ENCODE measurements at places on chromosomes 16 and 17. TPM values are rescaled to one million over a fixed set of nuclear protein-coding genes. Genes with fewer than 3 reads are reported as not detected.

Gene KRTAP17-1
- total RNA-seq = not detected

Gene NDRG4
- total RNA-seq = 8.4 TPM

Gene ZNF213
- total RNA-seq = 8.0 TPM

Gene PRKCB
- total RNA-seq = 16.7 TPM

Gene HOXB8
- 1.0 TPM for total RNA-seq

Gene CASKIN1
- total RNA-seq = 0.15 TPM

Gene C16orf89
- 13.3 TPM for total RNA-seq

DNA sequence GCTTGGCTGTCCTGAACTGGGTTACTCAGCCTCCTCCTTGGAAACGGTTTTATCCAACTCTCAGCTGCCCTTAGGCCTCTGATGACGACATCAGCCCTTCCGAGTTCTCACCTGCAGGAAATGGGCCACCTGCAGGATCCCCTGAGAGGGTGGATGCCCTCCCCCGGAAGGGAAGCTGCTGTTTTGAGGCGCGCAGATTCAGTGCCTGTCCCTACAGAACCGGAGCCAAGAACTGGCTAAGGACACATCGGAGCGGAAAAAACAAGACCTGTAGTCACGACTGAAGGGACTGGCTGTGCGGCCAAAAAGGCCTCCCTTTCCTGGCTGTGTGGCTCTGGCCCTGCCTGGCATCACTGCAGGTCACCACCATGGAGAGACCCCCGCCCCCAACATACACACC is 11.7 kb upstream of the C16orf95 start:
- H3K27ac ChIP-seq = no peak overlapping the region
- H3K27me3 ChIP-seq = no peaks in the 10 kb centered on the region
- H3K36me3 ChIP-seq = no peaks in the 10 kb centered on the region
- DNase-seq = peak; percentile 9
- no peak overlapping the region for H3K4me3 ChIP-seq

- no peak overlapping the region for H3K4me3 ChIP-seq
- no peaks in the 10 kb centered on the region for H3K4me1 ChIP-seq
- no peak overlapping the region for H3K27ac ChIP-seq
- H3K27me3 ChIP-seq = no peaks in the 10 kb centered on the region
These were observed 1736.4 kb downstream of the TP53TG3F start for GRCh38 chr16:35195864-35196216.

DNA sequence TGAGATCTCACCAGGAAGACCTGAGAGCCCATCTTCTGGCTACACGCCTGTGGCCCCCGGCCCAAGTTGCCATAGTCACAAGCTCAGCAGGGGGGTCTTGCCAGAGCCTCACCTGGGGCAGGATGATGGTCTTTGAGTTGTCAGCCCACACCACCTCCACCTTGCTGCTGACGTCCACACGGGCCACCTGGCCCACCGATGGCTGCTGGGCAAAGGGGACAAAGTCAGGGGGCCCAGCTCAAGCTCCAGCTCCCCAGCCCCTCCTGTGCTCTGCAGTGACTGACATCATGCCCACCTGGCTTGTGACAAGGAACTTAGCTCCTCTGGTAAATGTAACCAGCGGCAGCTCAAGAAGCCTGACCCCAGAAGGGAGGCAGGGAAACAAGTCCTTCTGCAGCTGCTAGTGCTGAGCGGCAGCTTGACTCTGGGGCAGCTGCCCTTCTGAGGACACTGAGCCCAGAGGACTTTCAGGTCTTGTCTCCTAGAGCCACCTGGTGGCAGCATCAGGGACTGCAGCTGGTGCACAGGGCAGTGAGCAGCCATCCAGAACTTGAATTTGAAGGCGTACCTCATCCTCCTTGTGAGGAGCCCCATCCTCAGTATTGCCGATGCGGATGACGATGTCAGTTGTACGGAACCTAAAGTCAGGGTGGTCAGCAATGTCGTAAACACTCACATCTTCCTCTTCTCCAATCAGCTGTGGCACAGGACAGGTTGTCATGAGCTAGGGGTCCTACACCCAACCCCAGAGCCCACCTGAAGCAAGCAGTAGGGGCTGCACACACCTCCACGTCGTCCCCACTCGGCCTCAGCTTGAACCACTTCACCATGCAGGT is 13.5 kb downstream of the SPHK1 start:
- H3K36me3 ChIP-seq = peaks cover 13% of the 10 kb centered on the region
- DNase-seq = peak; percentile 93
- H3K27me3 ChIP-seq = no peaks in the 10 kb centered on the region
- no peaks in the 10 kb centered on the region for H3K4me1 ChIP-seq
- no peak overlapping the region for H3K4me3 ChIP-seq
- H3K27ac ChIP-seq = no peak overlapping the region

DNA sequence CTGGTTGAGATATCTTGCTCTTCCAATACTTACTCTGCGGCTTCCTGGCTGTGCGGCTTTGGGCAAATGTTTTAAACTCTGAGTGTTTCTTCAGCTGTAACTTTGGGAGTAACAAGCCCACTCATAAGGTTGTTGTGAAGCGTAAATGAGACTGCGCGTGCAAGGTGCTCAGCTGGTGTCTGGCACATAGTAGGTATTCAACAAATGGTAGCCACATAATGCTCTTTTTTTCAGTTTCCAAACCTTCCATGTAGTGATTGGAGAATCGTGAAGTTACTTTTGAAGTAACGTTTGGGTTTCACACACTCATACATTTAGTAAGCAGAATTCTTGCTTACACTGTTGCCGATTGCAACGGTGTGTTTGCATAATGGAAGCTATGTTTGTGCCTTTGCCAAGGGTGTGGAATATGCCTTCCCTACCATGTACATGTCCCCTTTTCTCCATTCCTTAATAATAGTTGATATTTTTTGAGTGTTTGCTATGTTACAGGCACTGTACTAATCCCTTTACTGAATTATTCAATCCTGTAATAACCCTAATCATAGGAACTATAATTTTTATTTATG is 829 bp downstream of the DHRS7B start:
- H3K36me3 ChIP-seq = no peaks in the 10 kb centered on the region
- no peak for DNase-seq
- no peaks in the 10 kb centered on the region for H3K4me1 ChIP-seq
- peak overlapping the region; percentile 53 for H3K4me3 ChIP-seq
- no peak overlapping the region for H3K27ac ChIP-seq

DNA sequence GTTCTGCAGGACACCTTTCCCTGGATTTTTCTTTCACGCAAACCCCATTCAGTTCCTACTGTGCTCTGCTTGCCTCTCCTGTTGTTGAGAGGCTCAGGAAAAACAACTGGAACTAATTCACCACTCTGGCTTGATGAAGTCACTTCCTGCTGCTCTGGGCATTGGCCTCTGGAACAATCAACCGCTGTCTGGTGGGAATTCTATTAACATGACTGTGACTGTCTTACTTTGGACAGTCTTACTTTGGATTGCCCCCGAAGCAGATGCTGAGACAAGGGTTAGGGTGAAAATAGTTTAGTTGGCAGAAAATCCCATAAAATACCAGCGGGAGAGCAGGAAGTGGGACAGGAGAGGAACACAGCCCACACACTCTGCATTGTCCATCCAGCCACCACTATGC is 90.0 kb upstream of the HSBP1 start:
- H3K36me3 ChIP-seq = no peaks in the 10 kb centered on the region
- H3K4me3 ChIP-seq = no peak overlapping the region
- no peaks in the 10 kb centered on the region for H3K27me3 ChIP-seq
- H3K27ac ChIP-seq = no peak overlapping the region
- DNase-seq = no peak
- H3K4me1 ChIP-seq = peaks cover 2% of the 10 kb centered on the region

GRCh38 chr16:2054543-2055245 is 6.9 kb downstream of the TSC2 start:
- no peak overlapping the region for H3K27ac ChIP-seq
- H3K4me3 ChIP-seq = no peak overlapping the region
- no peaks in the 10 kb centered on the region for H3K4me1 ChIP-seq
- no peaks in the 10 kb centered on the region for H3K36me3 ChIP-seq
- no peak for DNase-seq
- no peaks in the 10 kb centered on the region for H3K27me3 ChIP-seq

DNA sequence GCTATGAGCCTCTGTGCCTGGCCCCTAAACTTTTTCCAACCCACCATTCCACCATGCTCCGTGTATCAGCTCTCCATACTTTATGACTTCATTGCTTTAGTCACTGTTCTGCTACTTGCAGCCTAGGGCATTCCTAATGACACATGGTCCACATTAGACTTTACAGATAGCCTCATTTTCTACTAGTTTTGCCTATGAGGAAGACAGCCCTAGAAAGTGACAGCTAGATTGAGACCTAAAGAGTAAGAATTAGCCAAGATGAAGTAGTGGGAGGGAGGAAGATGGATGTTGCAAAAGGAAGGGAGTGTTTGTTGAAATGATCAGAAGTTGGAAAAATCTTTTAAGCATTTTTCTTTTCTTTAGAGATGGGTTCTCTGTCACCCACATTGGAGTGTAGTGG is 11.0 kb downstream of the C16orf54 start:
- H3K27me3 ChIP-seq = peaks cover 1% of the 10 kb centered on the region
- no peak overlapping the region for H3K4me3 ChIP-seq
- H3K36me3 ChIP-seq = no peaks in the 10 kb centered on the region
- no peak overlapping the region for H3K27ac ChIP-seq

DNA sequence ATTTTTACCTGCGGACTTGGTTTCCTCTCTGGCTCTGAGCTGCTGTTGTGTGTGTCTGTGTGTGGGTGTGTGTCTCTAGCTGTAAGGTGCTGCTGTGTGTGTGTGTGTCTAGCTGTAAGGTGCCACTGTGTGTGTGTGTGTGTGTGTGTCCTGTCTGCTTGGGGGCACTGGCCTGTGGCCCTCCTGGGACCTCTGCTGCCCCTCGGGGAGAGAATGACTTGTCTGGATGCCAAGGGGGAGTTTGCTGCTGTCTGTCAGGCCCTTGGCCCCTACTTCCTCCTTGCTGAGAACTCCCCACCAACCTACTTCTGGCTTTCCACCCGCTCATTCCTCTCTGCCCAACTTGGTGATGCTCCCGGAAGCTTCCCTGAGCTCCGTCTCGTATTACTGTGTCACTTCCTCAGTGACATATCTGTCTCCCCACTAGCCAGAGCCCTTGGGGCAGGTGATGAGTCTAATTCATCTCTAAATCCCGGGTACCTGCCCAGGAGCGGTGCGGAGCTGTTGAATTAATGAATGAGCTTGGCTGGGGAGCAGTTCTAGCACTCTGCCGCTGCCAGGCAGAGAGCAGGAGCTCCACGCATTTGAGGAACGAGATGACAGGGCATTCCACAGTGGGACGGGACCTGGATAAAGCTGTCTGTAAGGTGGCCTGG is 3.5 kb upstream of the LASP1NB start:
- H3K4me3 ChIP-seq = no peak overlapping the region
- peaks cover 2% of the 10 kb centered on the region for H3K36me3 ChIP-seq
- H3K27me3 ChIP-seq = no peaks in the 10 kb centered on the region
- no peak for DNase-seq
- H3K27ac ChIP-seq = peak overlapping the region; percentile 39

GRCh38 chr17:17056156-17056539 is 13.9 kb downstream of the MPRIP start:
- no peak overlapping the region for H3K4me3 ChIP-seq
- H3K27ac ChIP-seq = no peak overlapping the region
- H3K4me1 ChIP-seq = peaks cover 4% of the 10 kb centered on the region
- no peaks in the 10 kb centered on the region for H3K36me3 ChIP-seq
- no peaks in the 10 kb centered on the region for H3K27me3 ChIP-seq

- no peak for DNase-seq
- no peak overlapping the region for H3K27ac ChIP-seq
- peaks cover 8% of the 10 kb centered on the region for H3K4me1 ChIP-seq
- no peaks in the 10 kb centered on the region for H3K36me3 ChIP-seq
These were observed 150.0 kb downstream of the MSI2 start for GRCh38 chr17:57406131-57406980.

- H3K27ac ChIP-seq = no peak overlapping the region
- H3K27me3 ChIP-seq = no peaks in the 10 kb centered on the region
- H3K36me3 ChIP-seq = no peaks in the 10 kb centered on the region
- no peak for DNase-seq
These were observed 9.7 kb upstream of the ZFP1 start for GRCh38 chr16:75138636-75139035.

GRCh38 chr17:76408037-76408849 is 23.8 kb downstream of the SPHK1 start:
- H3K4me3 ChIP-seq = no peak overlapping the region
- no peaks in the 10 kb centered on the region for H3K36me3 ChIP-seq
- no peaks in the 10 kb centered on the region for H3K4me1 ChIP-seq
- DNase-seq = peak; percentile 81
- no peaks in the 10 kb centered on the region for H3K27me3 ChIP-seq

DNA sequence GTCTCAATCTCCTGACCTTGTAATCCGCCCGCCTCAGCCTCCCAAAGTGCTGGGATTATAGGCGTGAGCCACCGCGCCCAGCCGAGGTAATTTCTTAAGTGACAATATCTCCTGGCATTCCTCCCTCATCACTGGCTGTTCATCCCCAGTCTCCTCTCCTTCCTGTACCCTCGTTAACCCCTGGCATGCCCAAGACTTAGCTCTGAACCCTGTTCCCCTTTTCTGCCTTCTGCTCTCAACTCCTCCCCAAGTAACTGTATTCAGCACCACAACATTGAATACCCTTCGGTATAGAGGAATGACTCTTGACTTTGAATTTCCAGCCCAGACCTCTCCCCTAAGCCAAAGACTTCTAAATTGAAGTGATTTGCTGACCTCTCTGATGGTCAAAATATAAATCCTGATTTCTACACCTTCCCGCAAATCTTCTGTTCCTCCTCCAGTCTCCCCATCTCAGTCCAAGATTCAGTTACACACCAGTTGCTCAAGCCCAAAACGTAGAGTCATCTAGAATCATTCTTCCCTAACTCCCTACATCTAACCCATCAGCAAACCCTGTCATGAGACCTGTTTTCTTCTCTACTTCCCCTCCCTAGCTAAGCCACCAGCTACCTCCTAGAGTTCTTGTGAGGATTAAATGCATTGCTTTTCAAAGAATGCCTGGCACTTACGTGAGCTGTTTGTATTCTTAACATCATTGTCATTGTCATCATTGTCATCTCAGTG is 14.8 kb downstream of the PMP22 start:
- H3K27ac ChIP-seq = no peak overlapping the region
- peaks cover 2% of the 10 kb centered on the region for H3K4me1 ChIP-seq
- peaks cover 2% of the 10 kb centered on the region for H3K36me3 ChIP-seq
- no peaks in the 10 kb centered on the region for H3K27me3 ChIP-seq
- no peak for DNase-seq
- H3K4me3 ChIP-seq = no peak overlapping the region

- no peak overlapping the region for H3K27ac ChIP-seq
- H3K27me3 ChIP-seq = no peaks in the 10 kb centered on the region
- no peak overlapping the region for H3K4me3 ChIP-seq
These were observed 81.0 kb downstream of the C16orf78 start for GRCh38 chr16:49454426-49455180.

DNA sequence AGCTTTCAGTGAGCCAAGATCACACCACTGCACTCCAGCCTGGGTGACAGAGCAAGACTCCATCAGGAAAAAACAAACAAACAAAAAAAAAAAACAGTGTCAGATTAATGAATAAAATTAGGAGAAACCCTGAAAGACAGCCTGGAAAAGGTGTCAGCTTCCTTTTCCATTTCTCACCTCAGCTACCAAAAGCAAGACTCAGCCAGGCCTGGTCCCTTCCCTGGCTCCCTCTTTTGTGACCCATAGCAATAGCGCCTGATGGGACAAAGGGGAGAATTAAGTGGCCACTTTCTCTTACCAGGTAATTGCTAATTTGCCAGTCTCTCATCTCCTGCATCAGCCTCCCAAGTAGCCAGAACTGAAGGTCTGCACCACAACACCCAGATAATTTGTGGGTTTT is 3.9 kb upstream of the THRA start:
- no peak overlapping the region for H3K27ac ChIP-seq
- no peak for DNase-seq
- H3K4me1 ChIP-seq = no peaks in the 10 kb centered on the region
- H3K4me3 ChIP-seq = no peak overlapping the region
- no peaks in the 10 kb centered on the region for H3K36me3 ChIP-seq
- H3K27me3 ChIP-seq = no peaks in the 10 kb centered on the region
